ENCODE measurements at places on chromosomes 16 and 17.

- no peak for DNase-seq
Observed at GRCh38 chr16:87463722-87464690, 28.8 kb downstream of the ZCCHC14 start.

GRCh38 chr16:76612497-76612896 is 335.3 kb downstream of the CNTNAP4 start:
- DNase-seq, result no peak

- no peak for DNase-seq
Observed at GRCh38 chr17:78206298-78206697, 7.8 kb upstream of the BIRC5 start.

GRCh38 chr16:149024-149660 is 3.3 kb upstream of the HBZ start:
- no peak for DNase-seq

- no peak for DNase-seq
Observed at GRCh38 chr17:49913226-49914095, 55.5 kb upstream of the DLX4 start.

DNA sequence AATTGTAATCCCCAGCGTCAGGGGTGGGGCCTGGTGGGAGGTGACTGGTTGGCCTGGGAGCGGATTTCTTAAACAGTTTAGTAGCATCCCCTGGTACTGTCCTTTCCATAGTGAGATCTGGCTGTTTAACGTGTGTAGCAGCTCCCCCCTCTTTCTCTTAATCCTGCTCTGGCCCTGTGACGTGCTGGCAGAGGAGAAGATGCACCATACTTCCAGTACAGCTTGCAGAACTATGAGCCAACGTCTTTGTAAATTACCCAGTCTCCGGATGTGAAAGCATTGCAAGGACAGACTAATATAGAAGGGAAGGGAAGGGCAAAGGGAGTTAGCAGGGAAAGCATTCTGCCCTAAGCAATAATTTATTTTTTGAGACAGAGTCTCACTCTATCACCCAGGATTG is 83.9 kb downstream of the RMI2 start:
- DNase-seq, result no peak

GRCh38 chr17:76528528-76529223 is 8.8 kb downstream of the CYGB start:
- no peak for DNase-seq

DNA sequence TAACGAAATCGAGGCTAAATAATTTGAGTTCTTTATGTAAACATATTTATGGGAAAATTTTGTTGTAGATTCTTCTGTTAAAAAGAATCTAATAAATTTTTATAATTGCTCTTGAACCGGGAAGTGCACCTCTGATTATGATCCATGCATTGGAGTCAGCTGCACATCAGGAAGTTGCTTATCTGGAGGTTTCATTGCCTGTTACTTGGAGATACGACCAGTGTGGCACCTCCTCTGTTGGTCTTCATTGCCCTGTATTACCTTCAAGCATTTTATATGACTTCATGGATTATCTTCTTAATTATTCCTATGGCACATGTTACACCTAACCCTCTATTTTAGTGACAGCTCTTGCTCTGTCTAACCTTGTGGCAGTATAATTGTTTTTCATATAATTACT is 312.6 kb upstream of the TBX2 start:
- no peak for DNase-seq

GRCh38 chr17:73240561-73240960 is 21.1 kb downstream of the CPSF4L start:
- DNase-seq, result no peak

GRCh38 chr17:12116143-12116542 is 95.5 kb downstream of the MAP2K4 start:
- DNase-seq, result no peak

DNA sequence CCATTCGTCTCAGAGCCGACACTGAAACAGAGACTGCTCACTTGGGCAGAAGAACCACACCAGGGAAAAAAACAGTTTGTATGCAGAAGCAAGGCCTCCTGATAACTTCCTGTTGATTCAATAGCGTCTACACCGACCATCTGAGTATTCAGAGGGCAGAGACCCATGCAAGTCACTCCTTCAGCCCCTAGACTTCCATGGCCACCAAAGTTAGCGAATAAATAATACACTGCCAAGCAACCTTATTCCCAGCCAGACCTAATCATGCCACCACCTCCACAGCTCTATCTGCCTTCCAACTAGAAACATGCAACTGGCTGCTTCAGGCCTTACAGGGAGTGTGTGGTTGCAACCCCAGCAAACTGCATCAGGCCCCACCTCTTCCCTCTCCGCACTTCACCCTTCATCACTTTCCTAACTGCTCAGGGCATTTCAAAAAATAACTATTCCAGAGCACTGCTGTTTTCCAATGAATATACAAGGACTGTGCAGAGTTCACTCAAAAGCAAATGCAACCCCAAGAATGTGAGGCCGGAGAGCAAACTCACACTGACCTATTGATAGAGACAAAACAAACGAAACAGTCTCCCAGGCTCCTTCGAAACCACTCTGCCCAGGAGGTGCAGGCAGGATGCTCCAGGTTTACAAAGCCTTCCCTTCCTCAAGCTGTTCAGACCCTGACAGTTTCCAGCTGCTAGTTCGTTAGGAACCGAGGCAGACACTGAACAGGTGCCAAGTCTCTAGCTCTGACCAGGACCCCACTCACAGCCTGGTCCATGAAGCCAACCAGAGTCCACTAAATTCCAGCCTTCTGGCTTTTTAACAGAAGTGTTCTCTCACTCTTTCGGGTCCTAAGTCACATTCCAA is 3.6 kb downstream of the USP7 start:
- DNase-seq, result no peak

- DNase-seq, result no peak
Observed at GRCh38 chr17:64236827-64237403, 26.1 kb downstream of the TEX2 start.

DNA sequence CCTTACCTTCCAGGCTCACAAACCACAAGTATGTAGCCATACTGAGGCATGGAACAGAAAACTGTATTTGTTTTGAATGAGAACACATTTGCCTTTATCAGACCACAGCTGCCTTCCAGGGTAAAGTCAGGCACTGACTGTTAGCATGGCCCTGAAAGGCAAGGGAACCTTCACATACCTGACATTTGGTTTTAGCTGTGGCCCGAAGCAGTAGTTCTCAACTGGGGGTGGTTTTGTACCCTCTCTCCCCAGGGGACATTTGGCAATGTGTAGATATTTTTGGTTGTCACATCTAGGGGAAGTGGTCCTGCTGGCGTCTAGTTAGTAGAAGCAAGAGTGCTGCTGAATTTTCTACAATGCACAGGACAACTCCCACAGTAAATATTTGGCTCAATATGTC is 9.2 kb downstream of the HERPUD1 start:
- no peak for DNase-seq

DNA sequence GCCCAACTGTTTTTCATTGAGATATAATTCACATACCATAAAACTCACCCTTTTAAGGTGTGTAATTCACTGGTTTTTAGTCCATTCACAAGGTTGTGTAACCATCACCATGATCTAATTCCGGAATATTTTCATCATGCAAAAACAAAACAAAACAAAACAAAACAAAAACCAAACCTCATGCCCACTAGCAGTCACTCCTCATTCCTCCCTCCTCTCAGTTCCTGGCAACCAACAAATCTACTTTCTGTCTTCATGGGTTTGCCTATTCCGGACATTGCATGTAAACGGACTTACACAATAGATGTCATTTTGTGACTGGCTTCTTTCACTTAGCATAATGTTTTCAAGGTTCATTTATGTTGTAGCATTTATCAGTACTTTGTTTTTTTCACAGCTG is 4.5 kb upstream of the NOD2 start:
- no peak for DNase-seq

GRCh38 chr17:81412490-81413093 is 17.3 kb downstream of the BAHCC1 start:
- no peak for DNase-seq

GRCh38 chr16:4613636-4614570 is 785 bp downstream of the UBALD1 start:
- DNase-seq, result no peak

- DNase-seq, result no peak
Observed at GRCh38 chr16:46857368-46857945, 26.5 kb upstream of the C16orf87 start.

DNA sequence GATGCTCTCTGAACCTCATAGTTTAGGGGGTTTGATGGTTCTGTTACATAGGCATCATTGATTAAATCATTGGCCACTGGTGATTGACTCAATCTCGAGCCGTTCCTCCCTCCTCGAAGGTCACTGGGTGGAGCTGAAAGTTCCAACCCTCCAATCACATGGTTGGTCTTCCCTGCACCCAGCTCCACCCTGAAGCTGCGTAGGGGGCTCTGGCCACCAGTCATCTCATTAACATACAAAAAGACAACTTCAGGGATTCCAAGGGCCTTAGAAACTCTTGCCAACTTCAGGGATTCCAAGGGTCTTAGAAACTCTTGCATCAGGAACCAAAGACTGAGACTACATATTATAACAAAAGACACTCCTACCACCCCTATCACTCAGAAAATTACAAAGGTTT is 306.5 kb upstream of the TNRC6C start:
- DNase-seq, result no peak

- no peak for DNase-seq
Observed at GRCh38 chr16:56372013-56372634, 53.2 kb downstream of the AMFR start.

DNA sequence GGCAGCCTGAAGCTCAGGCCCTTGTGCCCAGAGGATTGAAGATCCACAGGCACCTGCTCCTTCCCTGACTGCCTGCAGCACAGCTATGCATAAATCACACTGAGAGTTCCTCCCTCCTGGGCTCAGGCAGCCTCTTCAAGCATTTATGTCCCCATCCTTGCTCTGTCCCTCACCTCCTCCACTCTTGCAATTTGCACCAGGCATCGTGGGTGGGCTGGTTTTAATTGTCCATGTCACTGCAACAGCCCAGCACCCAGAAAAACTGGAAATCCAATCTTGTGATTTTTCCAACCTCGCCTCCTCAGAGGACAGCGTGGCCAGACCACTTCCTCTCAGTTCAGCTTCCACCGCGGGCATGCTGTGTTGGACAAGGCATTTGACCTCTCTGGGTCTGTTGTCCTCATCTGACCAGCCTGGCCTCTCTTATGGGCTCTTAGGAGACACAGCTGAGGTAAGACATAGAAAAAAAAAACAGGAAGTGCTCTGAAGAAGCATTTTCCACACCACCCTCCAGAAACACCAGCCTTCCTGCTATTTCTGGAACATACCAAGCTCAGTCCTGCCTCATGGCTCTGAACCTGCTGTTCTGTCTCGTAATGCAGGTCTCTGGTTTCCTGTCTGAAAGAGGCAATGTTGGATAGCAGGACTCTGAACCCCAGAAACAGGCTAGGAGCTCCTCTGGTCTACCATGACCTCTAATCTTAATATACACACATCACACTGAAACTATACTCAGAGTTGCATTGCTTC is 8.3 kb downstream of the TMEM114 start:
- DNase-seq, result no peak

DNA sequence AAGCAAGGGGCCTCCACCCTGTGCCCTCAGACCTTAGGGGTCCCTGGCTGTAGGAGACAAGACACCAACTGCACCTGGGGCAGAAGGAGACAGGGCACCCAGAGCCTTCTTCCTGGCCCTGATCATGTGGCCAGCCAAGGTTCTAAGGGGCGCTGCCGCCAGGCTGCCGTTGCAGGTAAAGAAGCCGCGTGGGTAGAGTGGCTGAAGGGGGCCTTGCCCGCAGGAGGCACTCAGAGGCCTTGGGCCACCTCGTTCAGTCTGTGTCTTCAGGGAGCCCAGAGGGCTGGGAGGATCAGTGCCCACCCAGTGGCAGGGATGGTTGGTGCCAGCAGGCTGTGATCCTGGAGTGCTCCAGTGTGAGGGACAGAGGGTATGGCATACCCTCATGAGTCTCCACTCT is 1.6 kb upstream of the AATK start:
- no peak for DNase-seq

DNA sequence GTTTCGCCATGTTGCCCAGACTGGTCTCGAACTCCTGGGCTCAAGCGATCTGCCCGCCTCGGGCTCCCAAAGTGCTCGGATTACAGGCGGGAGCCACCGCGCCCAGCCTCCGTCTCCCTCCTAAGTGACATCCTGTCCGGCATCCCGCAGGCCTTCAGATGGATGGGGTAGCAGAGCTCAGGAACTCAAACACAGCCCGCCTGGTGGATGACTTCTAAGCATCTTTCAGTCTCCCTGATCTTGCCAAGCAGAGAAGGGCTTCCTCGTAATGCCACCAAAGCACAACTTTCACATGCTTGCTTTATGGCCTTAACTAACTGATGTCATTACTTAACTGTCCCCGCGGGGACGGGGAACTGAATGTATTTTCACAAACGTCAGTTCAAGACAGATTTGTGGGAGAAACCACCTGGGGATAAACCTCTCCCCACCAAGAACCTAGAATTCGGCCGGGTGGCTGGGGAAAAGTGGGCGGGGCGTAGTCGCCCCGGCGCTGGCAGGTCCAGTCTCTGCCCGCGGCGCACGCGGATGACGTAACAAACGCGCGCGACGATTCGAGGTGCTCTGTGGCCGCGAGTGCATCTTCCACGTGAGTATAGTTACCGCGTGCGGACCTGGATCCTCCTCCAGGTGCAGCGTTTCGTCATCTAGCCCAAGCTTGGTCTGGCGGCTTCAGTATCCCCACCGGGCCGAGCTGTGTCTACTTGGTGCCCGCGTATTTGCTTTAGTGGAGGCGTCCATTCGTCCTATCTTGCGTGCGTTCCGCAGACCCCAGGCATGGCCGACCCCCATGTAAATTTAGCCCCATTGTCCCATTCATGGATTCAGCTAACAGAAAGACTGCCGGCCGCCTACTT is at the start of gene PFAS:
TSS of gene PFAS (plus strand) at position 539 of the 857 bp plus-strand sequence. CDS start 4,649 bp downstream, outside the sequence.
- peak; percentile 85 for DNase-seq

DNA sequence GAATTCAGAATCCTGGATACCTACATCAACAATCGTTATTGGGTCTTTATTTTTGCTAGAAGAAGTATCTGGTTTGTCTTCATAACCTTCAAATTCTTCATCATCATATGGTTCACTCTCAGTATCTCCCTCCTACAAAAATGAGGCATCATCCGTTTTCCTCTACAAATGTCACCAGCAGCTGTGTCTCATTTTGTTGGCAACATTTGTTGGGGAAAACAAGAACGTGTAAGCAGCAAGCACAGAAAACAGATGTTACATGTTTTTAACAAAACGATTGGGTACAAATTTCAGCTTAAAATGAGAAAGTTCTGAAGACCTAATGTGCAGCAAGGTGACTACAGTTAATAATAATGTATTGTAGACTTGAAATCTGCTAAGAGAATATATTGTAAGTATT is 8.7 kb downstream of the CCDC47 start:
- no peak for DNase-seq

GRCh38 chr17:75834928-75835653 is 9.1 kb downstream of the UNC13D start:
- no peak for DNase-seq

DNA sequence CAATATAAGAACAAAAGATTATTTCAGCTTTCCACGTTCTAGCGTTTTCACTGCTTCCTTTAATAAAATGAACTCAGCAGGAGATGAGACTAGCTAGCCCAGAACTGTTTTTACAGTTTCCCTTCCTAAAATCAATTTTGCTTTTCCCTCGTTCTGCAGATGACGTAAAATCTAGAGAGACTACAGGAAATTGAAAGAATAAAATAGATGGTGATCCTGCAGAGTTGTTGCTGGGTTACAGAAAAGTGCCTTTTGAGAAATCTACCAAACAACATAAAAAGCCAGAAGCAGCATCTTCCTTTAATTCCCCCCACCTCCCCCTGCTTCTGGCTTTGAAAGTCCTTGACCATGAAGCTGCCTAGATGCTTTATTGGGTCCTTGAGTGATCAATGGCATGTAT is 96.8 kb upstream of the CLEC3A start:
- no peak for DNase-seq

- DNase-seq, result no peak
Observed at GRCh38 chr17:36932694-36933511, 4.4 kb upstream of the LHX1 start.
